ENCODE measurements at places on chromosomes 5 and 9.

DNA sequence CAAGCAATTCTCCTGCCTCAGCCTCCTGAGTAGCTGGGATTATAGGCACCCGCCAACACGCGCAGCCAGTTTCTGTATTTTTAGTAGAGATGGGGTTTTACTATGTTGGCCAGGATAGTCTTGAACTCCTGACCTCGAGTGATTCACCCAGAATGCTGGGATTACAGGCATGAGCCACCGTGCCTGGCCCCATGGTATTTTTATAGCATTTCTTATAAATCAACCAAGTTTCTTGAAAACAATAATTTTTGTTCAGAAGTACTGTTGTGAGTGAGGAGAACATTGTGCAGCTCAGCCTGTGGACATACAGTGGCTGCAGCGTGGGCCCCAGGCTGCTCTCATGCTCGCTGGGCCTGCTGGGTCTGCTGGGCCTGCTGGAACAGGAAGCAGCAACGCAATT lies 45.3 kb downstream of the MAP1B start:
- DNase-seq, result no peak

- no peak for DNase-seq
These were observed 208.2 kb downstream of the DAB2IP start for GRCh38 chr9:121859646-121860045.

- peak; percentile 28 for DNase-seq
These were observed 777 bp downstream of the ENDOG start for GRCh38 chr9:128818839-128819715.

DNA sequence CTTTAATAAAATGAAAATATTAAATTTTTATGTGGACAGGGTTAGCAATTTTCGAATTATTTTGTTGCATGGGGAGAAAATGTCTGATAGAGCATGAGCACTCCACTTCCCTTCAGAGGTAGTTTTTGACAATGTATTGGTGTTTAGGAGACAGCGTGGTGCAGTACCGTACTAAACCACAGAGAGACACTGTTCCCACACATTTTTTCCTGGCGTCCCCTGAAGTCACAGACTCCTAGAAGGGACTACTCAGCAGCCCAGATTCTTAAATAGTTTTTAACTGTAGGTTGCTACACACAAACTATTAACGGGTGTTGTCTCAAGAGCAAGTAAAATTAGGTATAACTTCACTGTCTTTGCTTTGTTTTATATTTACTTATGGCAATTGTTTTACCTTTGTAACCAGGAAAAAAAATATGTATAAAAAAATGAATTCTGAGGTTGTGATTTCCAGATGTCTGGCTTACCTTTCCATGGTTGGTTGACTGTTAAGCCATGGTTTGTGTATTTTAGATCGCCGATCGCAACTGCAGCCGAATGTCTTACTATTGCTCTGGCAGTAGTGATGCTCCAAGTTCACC lies 171.2 kb downstream of the DOCK8 start:
- DNase-seq, result peak; percentile 59

DNA sequence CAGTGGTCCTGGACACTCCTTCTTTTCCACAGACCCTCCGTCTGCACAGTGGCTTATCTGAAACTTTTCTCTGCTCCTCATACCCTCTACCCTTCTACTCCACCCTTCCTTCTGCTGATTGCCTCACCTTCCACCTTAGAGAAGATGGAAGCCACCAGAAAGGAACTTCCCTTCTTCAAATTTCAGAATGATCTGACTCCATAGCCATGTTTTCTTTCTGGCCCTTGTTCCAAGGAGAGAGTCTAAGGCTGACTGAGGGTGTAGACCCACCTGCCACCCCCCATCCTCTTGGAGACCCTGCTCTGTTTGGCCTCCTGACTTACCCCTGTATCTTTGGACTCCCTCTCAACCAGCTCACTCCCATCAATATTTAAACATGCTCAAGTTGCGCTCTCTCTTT lies 7.4 kb downstream of the SNX30 start:
- no peak for DNase-seq

- DNase-seq, result no peak
These were observed 27.1 kb downstream of the LHX6 start for GRCh38 chr9:122201641-122202040.

DNA sequence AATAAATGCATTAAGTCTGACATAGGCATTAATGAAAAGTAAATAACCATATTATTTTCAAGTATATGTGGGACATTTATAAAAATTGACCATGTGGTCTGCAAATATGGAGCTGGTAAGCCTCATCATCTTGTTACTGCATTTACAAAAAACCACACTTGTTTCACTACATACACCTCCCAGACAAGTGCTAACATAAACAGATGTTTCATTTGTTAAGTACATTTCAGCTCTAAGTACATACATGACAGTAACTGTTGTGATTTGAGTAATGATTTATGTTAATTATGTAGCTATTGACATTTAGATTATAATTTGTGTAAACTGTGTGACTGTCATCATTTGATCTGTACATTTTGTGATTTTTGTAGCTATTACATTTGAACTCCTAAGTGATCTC lies 13.9 kb downstream of the IDNK start:
- no peak for DNase-seq

- DNase-seq, result no peak
These were observed 138.7 kb downstream of the GABBR2 start for GRCh38 chr9:98570055-98570454.

DNA sequence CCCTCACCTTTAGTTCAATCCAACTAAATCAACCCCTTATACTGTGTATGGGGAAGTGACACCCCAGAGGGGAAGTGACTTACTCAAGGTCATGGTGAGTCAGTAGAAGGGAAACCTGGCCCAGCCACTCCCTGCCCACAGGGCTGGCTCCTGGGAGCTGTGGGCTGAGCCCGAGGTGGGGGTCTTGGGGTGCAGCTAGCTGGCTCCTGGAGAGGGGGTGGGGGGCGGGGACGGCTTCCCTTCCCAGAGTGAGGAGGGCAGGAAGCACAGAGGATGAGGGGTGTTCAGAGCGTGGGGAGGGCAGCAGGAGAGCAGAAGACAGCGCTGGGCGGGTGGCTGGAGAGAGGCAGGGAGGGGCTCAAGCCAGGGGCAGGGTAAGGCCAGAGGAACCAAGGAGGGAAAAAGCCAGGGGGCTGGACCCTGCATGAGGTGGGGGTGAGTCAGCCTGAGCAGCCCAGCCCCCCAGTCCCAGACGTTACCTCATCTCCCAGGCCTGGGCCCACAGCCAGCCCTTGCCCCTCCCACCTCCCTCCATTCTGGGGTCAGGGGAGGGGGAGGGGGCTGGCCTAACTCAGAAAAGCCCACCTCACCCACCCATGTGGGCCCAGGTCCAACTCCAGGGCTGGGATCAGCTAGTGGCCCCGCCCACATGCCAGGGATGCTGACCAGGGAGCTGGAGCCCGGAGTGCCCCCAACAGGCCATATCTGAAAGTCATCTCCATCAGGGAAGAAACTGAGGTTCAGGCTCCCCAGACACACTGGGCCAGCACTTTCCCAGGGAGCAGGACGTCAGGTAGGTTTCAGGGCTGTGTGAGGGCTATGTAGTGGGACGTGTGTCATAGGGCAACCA lies 2.8 kb downstream of the PDLIM7 start:
- DNase-seq, result no peak

DNA sequence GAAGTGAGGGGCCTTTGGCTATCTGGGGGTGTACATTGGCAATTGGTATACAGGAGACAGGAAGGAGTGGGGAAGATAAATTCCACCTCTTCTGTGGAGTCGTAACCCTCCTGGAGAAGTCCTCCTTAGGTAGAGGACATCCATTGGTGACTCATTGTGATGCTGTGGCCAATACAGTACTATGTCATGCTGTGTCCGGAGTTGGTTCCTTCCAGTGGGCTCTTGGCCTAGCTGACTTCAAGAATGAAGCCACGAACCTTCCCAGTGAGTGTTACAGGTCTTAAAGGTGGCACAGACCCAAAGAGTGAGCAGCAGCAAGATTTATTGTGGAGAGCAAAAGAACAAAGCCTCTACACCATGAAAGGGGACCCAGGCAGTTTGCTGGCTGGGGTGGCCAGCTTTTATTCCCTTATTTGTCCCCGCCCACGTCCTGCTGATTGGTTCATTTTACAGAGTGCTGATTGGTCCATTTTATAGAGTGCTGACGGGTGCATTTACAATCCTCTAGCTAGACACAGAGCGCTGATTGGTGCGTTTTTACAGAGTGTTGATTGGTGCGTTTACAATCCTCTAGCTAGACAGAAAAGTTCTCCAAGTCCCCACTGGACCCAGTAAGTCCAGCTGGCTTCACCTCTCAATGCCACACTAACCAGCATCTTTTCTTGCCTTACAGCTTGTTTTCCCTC lies 37.3 kb upstream of the FBP1 start:
- DNase-seq, result no peak

DNA sequence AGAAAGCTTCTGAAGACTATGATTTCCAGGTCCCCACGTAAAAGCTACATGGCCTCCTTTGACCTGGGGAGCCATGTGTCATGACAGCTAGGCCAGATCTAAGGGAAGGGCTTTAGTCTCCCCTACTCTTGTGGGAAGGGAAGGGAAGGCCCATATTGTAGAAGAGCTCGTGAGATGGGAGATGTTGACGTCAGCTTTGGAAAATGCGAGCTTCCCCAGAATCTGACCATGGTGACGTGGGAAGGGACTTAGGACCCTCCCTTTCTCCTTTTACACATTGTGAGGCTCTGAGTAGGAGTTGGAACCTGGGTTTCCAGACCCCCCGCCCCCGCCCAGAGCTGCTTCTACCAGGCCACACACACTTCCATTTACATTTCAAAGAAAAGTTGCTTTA lies 165.5 kb downstream of the SYK start:
- DNase-seq, result no peak

GRCh38 chr5:162657076-162657475 lies 589.5 kb downstream of the GABRG2 start:
- no peak for DNase-seq

DNA sequence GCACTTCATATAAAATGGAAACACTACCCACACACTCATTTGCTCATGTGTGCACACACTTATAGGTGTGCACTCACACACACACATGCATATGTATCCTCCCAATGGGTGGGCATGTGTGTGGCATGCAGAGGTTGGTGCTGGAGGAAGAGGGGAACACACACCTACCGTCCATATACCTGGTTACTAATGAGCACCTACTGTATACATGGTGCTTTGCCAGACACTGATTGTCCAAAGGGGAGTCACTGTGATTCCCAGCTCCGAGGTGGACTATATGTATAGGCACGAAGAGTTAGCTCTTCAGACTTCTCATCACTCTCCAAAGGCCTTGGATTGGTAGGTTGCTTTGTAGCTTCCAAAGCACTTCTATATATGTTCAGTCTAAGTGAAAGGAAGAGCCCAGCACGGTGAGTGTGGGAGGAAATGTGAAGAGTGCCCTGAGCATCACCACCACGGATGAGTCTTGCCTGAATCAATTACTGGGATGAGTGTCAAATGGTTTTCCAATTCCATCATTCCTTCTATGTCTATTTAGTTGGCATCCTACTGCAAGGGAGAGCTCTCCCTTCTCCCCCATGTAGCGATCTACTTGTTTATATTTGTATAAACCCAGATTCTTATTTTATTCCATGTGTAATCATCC lies 12.6 kb upstream of the ERGIC1 start:
- no peak for DNase-seq

DNA sequence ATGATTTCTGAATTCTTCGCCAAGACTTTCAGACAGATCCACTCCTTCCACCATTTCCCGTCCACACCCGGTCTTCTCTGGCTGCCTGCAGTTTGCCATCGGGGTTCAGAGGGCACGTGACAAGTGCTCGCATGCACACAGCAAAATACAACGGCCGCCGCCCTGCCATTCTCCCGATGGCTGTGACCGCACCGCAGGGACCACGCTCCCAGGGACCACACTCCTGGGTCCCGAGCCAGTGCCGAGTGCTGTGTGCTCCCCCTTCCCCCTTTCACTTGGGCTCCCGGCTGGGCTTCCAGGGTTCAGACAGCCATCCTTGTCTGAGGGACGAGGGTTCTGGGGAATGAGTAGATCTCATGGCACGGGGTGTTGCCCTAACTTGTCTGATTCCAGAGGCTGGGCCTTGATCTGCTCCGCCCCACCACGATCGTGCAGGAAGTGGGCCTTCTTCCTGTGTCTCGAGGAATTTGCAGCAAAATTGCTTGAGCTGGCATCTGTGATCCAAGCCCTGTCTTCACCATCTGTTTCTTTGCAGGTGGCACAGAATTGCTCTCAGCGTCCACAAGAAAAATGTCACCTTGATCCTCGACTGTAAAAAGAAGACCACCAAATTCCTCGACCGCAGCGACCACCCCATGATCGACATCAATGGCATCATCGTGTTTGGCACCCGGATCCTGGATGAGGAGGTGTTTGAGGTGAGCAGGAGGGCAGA lies 59.2 kb downstream of the COL5A1 start:
- DNase-seq, result no peak

All from dorsolateral prefrontal cortex (tissue), 122 donors.